ENCODE measurements at places on chromosomes 13 and 19.

DNA sequence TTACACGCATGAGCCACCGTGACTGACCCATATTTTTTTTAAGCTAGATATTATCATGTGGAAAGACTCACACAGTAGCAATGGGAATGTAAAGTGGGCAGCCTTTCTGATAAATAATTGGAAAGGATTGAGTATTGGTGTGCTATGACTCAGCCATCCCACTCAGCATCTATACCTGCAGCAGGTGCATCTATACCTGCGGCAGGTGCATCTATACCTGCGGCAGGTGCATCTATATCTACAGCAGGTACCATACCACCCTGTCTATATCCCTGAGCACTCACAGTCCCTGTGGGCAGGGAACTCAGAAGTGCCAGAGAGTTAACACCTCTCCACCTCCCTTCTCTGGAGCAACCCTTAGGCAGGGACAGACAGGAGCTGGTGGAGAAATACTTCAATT, 5.2 kb upstream of the LRRC8E start:
- DNase-seq, result no peak

- DNase-seq, result no peak
Measured at GRCh38 chr13:40624383-40624782, 42.1 kb downstream of the FOXO1 start.

DNA sequence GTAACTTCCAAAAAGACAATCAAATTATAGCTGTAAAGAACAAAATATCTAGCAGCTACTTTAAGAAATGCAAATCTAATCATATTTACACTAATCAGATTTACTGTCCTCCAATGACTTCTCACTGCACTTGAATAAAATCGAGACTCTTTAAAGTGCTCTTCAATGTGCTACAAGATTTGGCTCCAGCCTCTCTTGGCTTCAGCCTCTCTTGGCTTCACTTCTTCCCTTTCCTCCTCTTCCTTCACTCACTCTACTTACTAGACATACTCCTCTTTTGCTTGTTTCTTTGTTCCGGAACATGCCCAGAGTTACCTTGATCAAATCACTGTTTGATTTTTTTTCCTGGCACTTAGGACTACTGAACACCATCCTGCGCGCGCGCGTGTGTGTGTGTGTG, 495.4 kb downstream of the LMO7 start:
- no peak for DNase-seq

GRCh38 chr19:9912551-9913236, 23.6 kb downstream of the OLFM2 start:
- no peak for DNase-seq

All from activated effector memory CD4-positive, alpha-beta T cell treated with Interleukin-2 at 50 U/mL for 16 hours (primary cell).